ENCODE measurements at places on chromosomes 2 and 18.

DNA sequence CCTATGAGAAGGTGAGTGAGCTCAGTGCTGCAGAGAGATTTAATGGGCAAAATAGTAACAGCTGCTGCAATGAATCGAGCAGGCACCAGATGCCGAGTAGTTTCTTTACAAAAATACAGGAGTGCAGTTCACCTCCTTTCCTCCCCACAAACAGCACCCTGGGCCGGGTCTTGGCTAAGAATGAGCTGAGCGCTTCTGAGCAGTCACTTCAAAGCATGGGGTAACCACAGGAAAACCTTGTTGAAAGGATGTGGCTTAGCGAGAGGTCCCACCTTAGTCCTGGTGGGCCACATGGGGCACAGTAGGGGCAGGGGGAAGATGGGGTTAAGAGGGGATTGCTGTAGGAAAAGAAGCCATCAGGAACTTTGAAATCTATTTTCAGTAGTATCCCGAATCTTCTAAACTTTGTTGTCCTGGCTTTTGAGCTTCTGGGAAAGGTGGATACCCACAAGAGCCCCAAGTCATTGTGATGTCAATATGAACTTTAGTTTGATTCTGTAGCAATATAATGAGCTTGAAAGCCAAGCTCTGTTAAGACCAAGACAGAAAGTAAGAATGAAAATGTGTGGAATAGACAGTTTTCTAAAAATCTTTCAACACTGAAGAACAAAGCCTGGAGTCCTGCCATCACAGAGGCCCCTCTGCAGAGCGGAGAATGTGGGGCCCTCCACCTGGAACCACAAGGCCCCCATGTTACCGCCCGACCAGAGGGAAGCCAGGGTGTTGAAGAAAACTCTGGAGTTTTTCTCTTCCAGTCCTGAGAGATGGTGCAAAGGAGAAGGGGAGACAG lies 101.0 kb upstream of the ZNF236 start:
- DNase-seq = no peak

GRCh38 chr18:21298351-21298750 lies 56.3 kb downstream of the GREB1L start:
- DNase-seq = peak; percentile 6

- peak; percentile 6 for DNase-seq
Measured at GRCh38 chr2:189137519-189137918, 42.0 kb downstream of the COL5A2 start.

- no peak for DNase-seq
Measured at GRCh38 chr2:164485541-164485940, 135.7 kb downstream of the GRB14 start.

GRCh38 chr2:201961401-201961800 lies 72.3 kb upstream of the FZD7 start:
- no peak for DNase-seq

GRCh38 chr2:8402222-8402621 lies 279.6 kb upstream of the ID2 start:
- no peak for DNase-seq

- DNase-seq = no peak
Measured at GRCh38 chr2:96952016-96952750, 34.2 kb downstream of the FAM178B start.

DNA sequence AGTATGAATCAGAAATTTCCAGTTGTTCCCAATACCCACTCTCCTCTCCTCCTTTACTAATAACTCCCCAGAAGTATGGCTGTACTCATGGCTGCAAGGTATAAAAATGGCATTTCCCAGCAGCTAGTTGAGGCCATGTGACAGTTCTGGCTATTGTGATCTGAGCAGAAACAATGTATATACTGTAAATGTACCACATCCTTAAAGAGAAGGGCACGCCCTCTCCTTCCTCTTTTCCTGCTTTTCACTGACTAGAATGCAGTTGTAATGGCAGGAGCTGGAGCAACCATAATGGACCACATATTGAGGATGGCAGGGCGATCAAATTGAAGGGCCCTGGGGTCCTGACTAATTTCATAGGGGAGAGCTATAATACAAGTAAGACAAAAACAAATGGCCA lies 211.2 kb downstream of the TNS1 start:
- no peak for DNase-seq

GRCh38 chr2:96773922-96774321 lies 13.2 kb downstream of the CNNM4 start:
- DNase-seq = no peak

All from NB4 (cell line).